Regular cardiac myocyte (primary cell): ENCODE measurements at places on chromosomes 12 and 14. TPM values are rescaled to one million over a fixed set of nuclear protein-coding genes. Genes with fewer than 3 reads are reported as not detected.

Gene AMDHD1
- under 0.01 and 0.28 TPM in 2 replicates for total RNA-seq

Gene SLC5A8
- under 0.01 TPM in 1 of 2 replicates, not detected in the other for total RNA-seq

Gene RNF212B
- not detected in 2 replicates for total RNA-seq

Gene GSC
- 0.38 and 0.85 TPM in 2 replicates for total RNA-seq

Gene FZD10
- total RNA-seq, result not detected in 2 replicates

Gene SERPINA4
- total RNA-seq, result not detected in 2 replicates

Gene TAS2R19
- total RNA-seq, result 2.1 and 7.3 TPM in 2 replicates

Gene NYNRIN
- total RNA-seq, result 3.5 and 6.8 TPM in 2 replicates

Gene LPAR5
- total RNA-seq, result not detected in 2 replicates

Gene MORN3
- total RNA-seq, result 0.56 and 0.58 TPM in 2 replicates

Gene ANG
- 6.7 and 10.1 TPM in 2 replicates for total RNA-seq

Gene CLMN
- total RNA-seq, result 0.58 and 3.9 TPM in 2 replicates

Gene AQP2
- not detected in 2 replicates for total RNA-seq

Gene OR4E2
- total RNA-seq, result not detected in 2 replicates

Gene DLGAP5
- 7.0 and 53.7 TPM in 2 replicates for total RNA-seq
